ENCODE measurements at places on chromosomes 5 and 9. TPM values are rescaled to one million over a fixed set of nuclear protein-coding genes. Genes with fewer than 3 reads are reported as not detected.

GRCh38 chr9:137813167-137813566 lies 64.4 kb upstream of the CACNA1B start:
- no peak for DNase-seq

DNA sequence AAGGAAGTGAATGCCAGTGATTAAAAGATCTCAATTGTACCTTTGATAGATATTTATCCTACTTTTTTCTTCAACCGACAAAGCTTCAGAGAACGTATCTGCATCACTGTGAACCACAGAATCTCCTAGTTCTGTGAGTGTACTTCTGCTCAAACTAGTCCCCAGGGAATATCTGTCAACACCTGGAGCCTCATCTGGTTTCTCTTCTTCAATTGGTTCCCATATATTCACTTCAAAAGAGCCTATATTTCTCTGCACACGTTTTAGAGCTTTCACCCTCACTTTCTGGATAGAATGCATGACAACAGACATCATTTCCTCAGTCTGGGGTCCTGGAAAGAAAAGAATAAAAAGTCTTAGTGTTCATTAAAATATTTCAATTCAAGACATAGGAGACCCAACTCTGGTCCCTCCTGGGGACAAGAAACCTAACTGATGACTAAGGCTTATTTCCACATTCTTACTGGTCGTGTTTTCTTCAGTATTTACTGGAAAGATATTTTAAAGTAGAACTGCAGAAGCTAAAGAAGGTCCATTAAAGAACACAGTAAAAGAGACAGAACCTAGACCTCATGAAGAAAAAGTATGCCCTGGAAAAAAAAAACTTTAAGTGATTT lies 64.3 kb downstream of the CPLANE1 start:
- no peak for DNase-seq

- no peak for DNase-seq
These were observed 237.9 kb downstream of the SLF1 start for GRCh38 chr5:94856257-94856800.

GRCh38 chr5:20536341-20536740 lies 548.3 kb upstream of the CDH18 start:
- DNase-seq = no peak

DNA sequence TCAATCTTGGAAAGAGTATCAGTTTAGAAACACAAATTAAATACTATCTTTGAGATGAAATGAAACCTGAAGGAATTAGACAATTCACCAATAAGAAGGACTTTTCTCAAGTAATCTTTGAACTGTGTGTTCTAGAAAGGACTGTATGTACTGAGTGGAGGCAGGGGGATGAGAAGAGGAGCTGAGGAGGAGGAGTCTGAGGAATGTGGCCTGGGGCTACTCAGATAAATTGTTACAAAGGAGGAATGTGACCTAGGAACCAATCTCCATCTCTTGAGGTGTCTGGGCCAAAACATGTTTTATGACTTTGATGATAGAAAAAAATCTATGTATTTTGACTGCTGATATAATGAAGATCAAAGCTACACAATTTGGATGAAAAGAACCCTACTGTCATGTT lies 124.3 kb upstream of the ANKRD55 start:
- no peak for DNase-seq

DNA sequence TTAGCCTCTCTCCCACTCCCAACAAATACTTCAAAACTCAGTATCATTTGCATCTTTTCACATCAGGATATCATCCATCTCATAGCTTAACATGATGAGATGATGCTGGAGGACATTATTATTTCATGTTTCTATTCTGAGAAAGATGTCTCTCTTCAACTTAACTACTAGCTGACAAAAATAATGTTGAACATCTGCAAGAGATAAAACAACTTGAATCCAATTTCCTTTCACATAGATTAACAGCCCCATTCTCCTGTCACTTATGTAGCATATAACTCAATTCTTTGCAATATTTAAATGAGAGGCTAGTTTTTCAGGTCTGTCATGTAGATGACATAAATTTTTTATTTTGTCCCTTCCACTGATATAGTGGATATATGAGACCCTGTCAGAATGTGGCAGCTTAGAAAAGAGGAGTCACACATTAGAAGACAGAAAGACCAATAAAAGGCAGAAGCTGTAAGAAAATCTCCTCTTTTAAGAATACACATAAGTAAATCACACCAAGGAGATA lies 239.2 kb upstream of the KIF2A start:
- no peak for DNase-seq

DNA sequence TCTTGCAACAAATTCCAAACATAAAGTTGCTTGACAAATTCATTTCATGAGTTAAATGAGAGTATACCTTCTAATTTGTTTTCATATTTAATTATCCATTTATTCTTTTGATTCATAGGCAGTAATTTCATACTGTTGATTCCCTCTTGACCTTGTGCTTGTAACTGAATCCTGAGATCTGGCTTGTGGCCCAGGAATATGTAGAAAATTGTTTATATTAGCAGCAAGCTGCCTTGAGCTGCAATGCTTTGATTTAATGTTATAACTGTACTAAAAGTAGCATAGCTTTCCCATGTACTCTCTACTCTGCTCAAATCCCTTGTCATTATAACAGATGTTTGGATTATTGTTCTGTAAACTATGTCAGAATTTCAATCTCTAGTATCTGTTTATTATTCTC lies 780.7 kb downstream of the NR2F1-AS1 start:
- no peak for DNase-seq

DNA sequence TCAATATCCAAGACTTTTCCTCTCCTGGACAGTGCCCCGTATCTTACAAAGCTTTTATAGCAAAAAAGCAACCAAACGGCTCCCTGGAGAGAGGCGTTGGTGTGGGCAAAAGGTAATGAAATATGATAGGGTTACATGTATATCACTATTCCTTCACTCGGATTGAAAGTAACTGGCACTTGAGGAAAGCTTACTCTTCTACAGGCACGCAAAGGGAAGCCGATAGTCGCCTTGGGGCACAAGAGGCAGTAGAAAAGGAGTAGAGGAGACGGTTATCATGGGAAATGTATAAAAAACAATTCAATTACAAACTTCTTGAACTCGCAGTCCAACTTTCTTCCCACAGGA lies 1.1 kb downstream of the DIAPH1 start:
- no peak for DNase-seq

DNA sequence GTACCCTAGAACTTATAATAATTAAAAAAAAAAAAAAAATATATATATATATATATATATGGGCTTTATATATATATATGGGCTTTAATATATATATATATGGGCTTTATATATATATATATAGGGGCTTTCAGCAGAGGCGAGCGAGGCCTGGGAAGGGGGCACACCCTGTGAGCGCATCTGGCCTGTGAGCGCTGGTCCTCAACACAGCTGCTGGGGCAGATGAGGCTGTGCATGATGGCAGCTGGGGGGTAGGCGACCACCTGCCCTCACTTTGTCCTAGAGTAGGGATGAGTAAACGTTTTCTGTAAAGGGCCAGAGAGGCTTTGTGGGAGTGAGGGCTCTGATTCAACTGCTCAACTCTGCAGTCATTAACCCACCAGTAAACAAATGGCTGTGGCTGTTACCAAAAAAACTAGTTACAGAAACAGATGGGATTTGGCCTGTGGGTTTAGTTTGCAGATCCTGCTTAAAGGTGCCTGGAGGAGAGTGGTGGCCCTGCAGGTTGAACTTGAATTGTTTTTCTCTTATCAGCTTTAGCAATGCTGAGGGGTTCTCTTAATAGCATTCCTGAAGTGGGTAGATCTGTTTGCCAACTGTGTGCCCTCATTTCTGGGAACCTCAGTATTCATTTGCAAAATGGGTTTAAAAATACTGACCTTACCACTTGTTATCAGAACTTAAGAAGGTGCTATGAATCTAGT lies 88.1 kb upstream of the EPB41L4B start:
- DNase-seq = no peak

DNA sequence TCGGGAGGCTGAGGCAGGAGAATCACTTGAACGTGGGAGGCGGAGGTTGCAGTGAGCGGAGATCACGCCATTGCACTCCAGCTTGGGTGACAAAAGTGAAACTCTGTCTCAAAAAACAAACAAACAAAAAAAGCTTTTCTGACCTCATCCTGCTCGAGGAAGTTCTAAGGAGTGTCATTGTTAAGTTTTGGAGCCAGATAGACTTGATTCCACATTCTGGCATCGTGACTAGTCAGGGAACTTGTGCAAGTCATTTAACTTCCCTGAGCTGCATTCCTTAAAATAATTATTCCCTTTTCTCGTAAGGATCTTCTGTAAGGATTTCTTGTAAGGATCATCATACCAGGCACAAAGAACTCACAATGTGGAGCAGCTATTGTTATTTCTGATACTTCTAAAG lies 26.2 kb downstream of the SNX24 start:
- DNase-seq = no peak

- peak; percentile 70 for DNase-seq
These were observed 27.8 kb downstream of the TNFSF15 start for GRCh38 chr9:114777821-114778609.

DNA sequence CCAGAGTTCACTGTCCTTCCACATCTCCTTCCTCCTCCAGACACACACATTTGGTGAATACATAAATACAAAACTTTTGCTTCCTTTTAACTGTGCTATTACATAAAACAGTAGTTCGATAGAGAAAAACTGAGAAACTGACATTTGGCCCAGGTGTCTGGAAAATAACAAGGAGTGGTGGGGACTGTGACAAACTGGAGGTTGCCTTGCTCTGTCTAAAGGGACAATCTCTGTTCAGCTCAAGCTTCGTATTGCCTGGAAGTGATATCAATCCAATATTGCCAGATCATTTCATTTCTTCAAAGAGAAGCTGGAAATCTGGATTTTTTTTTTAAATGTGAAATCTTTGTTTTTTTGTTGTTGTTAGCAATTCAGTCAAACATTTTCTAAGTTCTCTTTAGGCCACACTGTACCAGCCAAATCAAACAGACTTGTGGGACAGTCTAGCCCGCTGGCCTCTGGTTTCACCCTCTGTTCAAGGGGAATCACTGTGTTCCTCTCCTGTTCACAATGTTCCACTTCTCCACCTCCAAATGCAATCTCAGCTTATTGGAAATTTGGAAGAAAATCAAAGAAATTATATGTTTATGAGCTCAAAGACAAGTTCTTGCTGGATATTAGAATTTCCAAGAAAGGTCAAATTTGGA lies 612.5 kb downstream of the KIF4B start:
- DNase-seq = no peak

The SLC38A9 gene
- 36.2 TPM for total RNA-seq

The ERMP1 gene
- total RNA-seq = 16.6 TPM

The PCSK1 gene
- total RNA-seq = 0.26 TPM
